Hematopoietic multipotent progenitor cell treated with erythropoietin and hydrocortisone succinate and interleukin-3 and kit ligand, for 6 days (in vitro differentiated cells): ENCODE measurements at places on chromosomes 5 and 9.

GRCh38 chr9:83706676-83707517, 861 bp downstream of the UBQLN1 start:
- DNase-seq, result peak; percentile 69

DNA sequence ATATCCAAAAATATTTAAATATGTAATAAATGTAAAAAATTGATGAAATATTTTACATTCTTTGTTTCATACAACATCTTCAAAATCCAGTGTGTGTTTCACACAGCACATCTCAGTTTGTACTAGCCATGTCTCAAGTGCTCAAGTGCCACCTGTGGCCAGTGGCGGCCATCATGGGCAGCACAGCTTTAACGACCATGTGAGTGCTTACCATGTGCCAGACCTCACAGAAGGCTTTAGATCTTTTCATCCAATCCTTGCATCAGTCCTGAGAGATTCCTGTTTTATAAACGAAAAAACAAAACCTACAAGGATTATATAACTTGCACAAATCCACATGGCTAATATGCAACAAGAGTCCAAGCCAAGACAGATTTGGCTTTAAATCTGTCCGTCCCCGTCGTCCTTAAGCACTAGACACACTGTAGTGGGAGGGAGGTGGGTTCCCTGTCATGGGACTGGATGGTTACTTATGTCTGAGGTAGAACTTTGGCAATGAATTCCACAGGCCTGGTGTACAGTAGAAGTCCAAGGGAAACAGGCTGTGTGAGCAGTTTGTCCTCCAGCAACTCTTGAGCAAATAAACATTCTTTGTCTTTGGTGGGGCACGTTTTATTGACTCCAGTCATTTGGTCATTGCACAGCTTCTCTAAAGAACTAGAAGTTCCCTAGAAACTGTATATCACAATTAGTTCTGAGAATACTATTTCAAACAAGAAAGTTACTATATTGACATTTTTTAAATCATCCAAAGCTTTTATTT, 25.0 kb upstream of the F2R start:
- no peak for DNase-seq

DNA sequence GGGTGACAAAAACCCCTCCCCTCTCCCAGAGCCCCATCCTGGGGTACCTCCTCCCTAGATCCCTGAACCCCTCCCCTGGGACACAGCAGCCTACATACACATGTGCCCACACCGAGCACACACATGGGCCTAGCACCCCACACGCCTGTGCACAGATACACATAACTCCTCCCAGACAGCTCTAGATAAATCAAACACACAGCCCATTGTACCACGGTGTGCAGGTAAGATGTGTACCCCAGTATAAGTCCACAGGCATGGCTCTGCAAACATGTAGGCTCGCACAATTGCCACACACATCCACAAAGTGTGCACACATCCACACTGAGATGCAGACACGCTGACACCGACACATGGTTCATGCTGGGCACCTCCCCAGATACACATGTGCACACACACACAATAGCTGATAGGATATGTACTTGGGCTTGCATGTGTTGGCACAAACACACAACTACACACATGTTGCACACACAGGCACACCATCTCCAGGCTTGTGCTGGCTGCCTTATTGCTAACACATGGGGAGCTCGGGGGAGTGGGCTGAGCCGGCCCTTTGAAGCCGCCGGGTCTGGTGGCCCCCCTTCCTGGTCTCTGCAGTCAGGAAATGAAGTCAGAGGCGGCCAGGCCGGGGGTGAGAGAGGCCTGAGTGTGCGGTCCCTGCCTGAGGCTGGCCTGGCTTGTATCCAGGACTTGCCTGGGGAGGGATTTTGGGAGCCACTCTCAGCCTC, 30.2 kb downstream of the GOLGA2 start:
- peak; percentile 56 for DNase-seq

GRCh38 chr9:33306037-33306436, 15.7 kb downstream of the NFX1 start:
- DNase-seq, result no peak

GRCh38 chr9:133707763-133708245, 30.3 kb downstream of the SARDH start:
- no peak for DNase-seq

DNA sequence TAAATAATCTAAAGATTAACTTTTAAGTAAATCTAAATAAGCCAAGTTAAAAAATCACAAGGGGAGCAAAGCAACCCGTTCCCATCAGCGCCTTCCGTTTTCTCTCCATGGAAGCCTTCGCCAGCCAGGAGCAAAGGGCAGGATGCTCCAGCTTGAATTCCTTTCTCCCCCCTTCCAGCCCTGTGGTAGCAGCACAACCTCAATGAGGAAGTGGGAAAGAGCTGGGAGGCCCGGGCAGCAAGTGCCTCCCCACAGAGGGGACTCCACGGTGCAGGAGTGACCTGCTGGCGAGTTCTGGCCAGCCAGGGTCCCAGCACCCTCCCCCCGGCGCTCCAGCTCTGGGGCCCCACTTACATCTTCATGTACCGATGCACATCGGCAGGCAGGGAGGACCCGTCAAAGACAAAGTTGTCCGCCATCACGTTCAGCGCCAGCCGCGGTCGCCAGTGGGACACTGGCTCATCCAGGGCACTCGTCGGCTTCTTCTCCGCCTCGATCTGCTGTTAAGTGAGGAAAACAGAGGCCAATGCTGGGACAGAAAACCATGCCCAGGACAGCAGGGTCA, 6.3 kb downstream of the CLPTM1L start:
- DNase-seq, result no peak

- peak; percentile 36 for DNase-seq
These were observed 550 bp downstream of the CORO2A start for GRCh38 chr9:98191671-98192502.

GRCh38 chr5:132639706-132640130, 18.3 kb upstream of the IL13 start:
- no peak for DNase-seq

GRCh38 chr9:135984072-135984710, 23.0 kb upstream of the UBAC1 start:
- no peak for DNase-seq

DNA sequence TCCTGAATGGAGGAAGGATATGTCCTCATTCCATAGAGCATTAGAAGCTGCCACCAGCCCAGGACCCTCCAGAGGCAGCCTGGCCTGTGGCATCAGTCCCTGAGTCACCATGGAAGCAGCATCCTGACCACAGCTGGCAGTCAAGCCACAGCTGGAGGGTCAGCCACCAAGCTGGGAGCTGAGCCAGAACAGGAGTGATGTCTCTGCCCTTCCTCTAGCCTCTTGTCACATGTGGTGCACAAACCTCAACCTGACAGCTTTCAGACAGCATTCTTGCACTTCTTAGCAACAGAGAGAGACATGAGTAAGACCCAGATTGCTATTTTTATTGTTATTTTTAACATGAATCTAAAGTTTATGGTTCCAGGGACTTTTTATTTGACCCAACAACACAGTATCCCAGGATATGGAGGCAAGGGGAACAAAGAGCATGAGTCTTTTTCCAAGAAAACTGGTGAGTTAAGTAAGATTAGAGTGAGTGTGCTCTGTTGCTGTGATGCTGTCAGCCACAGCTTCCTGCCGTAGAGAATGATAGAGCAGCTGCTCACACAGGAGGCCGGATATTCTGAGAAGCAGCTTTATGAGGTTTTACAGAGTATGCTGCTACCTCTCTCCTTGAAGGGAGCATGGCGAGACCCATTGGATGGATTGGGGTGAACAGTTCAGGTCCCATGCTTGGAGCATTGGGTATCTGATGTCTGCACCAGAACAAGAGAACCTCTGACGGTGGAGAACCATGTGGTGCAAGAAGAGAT, 13.0 kb upstream of the CYFIP2 start:
- peak; percentile 59 for DNase-seq

GRCh38 chr5:126395198-126395597, 28.0 kb upstream of the GRAMD2B start:
- DNase-seq, result no peak

DNA sequence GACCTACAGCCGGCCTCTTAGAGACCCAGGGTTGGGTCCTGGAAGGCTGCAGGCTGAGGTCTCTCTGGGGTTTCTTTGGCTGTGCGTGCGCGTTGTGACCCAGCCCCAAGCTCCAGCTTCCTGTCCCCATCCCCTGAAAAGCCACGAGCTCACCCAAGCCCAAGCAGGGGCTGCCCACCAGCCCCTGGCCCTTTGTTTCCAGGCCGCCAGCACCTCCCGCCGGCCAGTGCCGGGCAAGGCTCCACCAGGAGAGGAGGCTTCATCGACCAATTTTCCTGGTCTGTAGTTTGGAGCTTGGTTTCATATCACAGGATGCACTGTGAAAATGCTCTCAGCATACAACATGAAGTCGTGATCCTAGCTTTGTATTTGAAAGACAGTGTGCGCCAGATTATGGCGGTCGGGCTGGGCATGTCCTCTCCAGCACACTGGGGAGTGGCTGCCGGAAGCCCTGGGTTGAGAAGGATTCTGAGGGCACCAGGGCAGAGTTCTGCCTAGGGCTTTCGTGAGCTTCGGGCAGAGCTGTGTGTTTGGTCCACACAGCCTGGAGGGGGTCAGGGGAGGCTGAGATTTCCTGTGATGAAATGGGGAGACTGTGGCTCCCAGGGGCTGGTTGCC, 78.6 kb downstream of the COL5A1 start:
- no peak for DNase-seq

DNA sequence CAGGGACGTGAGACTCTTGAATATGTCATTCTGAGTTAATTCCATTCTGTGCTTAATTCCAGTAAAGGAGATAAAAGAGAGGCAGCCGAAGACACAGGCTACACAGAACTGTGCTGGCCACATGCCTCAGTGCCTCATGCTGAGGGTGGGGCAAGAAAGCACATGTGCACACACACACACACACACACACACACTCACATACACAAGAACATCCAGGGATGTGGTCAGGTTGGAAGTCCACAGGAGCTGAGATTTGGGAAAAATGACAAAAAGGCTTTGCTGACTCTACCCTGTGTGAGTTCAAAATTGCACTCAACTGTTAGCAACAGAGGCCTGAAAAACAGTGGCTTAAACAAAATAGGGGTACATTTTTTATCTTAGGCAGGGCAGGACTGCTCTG, 40.5 kb downstream of the ALG2 start:
- DNase-seq, result no peak

GRCh38 chr5:73179730-73180129, 6.7 kb downstream of the TMEM174 start:
- DNase-seq, result no peak

- DNase-seq, result peak; percentile 42
These were observed 43.6 kb upstream of the KDM4C start for GRCh38 chr9:6714176-6714575.

GRCh38 chr9:89466451-89467277, 31.2 kb downstream of the SEMA4D start:
- no peak for DNase-seq

DNA sequence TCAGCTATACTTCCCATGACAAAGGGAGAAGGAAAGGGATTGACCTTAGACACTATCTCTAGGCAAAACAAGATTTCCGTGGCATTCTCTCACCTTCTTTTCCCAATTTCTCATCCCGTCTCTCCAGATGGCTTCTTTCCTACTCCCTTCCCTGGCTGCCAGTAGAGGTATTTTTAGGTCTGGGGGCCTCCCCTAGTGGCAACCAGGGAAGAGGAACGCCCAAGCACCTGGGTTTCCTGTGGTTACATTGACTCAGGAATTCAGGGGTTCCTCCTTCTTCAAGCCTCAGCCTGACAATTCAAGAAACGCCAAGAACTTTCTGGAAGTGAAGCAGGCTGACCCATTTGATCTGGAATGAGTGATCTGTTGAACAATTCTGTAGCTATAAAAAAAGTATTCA, 111.5 kb upstream of the OSMR start:
- DNase-seq, result no peak

GRCh38 chr5:95670568-95670967, 12.2 kb downstream of the SPATA9 start:
- no peak for DNase-seq

GRCh38 chr9:88747768-88748167, 212.8 kb downstream of the NXNL2 start:
- DNase-seq, result peak; percentile 78

DNA sequence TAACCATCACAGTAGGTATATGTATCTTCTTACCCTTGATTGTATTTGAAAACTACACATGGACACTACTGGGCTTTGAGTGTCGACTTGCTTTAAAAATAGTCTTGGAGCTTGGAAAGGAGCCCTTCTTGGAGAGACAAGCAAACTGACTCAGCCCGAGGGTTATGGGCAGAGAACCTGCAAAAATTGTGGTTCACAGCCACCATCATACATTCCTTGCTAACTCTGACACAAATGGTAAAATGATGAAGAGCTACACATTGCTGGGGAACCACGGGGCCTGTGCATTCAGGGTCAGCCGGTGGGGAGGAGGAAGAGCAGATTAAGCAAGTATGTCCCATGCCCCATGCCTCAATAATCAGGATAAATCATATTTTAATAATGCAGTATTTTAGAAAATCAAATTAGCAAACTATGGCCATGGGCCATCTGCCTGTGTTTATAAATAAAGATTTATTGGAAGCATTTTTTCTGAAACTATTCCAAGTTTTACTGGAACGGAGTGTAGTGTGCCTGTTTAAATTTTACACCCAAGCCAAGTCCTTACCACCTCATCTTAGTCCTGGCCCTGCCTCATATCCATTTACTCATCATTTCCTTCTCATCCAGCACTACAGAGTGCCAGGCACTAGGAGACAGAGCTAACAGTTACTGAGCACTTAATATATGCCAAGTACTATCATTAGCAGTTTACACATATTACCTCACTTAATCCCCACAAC, 195.7 kb downstream of the PALM2AKAP2 start:
- no peak for DNase-seq

- no peak for DNase-seq
These were observed 459.9 kb upstream of the ZNF462 start for GRCh38 chr9:106403081-106403480.

- DNase-seq, result no peak
These were observed 7.2 kb downstream of the STARD4 start for GRCh38 chr5:111505096-111505495.

DNA sequence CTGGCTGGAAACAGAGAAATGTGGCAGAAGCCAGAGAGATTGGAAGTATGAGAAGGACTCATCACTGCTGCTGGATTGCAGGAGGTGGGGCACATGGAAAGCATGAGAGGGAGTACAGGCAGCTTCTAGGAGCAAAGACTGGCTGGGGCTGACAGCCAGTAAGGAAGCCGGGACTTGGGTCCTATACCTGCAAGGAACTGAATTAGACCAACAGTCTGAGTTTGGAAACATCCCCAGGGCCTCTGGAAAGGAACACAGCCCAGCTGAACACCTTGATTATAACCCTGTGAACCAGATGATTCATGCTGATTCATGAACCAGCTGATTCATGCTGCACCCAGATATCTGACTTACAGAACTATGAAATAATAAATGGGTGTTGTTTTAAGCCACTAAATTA, 93.4 kb downstream of the OSTF1 start:
- peak; percentile 56 for DNase-seq

DNA sequence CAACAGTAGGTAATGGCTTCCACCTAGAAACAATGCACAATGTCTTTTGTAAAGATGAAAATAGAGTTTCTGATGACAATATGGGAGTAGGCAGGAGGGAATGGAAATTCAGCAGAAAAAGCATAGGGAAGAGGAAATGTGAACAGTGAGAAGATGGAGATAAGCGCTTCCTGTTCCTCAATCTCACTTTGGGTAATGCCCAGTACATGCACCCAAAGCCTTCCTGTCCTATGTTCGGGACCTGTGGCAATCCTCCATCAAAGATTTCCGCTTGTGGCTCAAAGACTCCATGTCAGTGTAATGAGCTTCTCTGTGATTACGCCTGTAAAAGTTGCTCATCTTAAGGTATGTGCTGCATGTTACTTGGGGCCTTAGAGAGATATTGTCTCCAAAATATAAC, 2.7 kb downstream of the UGT3A1 start:
- no peak for DNase-seq
